ENCODE measurements at places on chromosomes 5 and 9. TPM values are rescaled to one million over a fixed set of nuclear protein-coding genes. Genes with fewer than 3 reads are reported as not detected.
A peak's percentile ranks its signal among the peaks of the same experiment; 100 is the strongest.

DNA sequence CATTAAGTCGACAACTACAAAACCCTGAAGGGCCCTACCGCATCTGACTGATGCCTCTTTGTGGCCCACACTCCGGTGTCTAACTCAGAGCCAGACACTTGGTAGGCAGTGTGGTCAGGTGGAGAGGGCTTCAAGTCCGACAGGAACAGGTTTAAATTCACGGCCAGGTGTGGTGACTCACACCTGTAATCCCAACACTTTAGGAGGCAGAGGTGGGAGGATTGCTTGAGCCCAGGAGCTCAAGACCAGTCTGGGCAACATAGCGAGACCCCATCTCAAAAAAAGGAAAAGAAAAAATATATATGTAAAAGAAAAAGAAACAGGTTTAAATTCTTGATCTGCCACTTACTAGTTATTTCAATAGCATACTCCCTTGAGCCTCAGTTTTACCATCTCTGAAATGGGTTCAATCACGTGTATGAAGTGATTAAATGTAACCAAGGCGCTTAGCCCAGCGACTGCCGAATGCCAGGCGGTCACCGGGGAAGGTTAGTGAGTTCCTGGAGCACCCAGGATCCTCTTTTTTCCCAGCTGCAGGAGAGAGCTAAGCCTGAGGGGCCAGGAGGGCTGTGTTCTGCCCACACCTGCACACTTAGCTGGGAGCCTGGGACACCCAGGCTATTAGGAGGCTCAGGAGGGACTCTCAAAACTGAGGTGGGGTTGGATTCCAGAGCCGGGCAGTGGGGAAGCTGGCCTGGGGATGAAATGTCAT, 943 bp downstream of the CLTB start:
- H3K27ac ChIP-seq = peak overlapping the region; percentile 84
- peaks cover 41% of the 10 kb centered on the region for H3K4me1 ChIP-seq
- no peaks in the 10 kb centered on the region for H3K36me3 ChIP-seq
- peaks cover 2% of the 10 kb centered on the region for H3K27me3 ChIP-seq

DNA sequence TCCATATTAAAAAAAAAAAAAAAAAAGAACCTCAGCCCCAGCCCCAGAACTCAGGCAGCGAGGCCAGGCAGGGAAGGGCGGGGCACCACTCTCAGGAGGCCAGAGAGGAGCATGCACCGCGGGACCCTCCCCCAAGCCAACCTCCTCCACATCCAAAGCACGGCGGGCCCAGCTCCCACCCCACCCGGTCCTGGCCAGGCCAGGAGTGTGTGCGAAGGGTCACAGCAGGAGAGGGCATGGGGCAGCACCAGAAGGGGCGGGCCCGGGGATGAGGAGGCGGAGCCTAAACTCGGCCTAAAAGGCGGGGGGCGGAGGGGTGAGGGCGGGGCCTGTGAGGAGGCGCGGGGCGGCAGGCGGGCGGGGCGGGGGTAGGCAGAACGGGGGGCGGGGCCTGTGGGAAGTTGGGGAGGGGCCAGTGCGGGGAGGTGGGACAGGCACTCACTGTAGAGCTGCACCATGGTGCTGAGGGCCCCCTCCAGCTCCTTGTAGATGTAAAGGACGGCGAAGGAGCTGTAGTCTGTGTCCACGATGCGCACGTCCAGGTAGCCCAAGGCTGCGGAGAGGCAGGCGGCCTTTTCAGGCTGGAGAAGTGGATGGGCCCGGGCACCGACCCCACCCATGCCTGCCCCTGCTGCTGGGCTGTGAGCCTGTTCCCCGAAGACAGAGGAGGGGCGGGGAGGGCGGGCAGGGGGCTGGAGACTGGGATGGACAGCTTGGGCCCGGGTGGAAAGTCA, 1.2 kb downstream of the LCN15 start:
- H3K27me3 ChIP-seq = no peaks in the 10 kb centered on the region
- no peak overlapping the region for H3K4me3 ChIP-seq
- peaks cover 37% of the 10 kb centered on the region for H3K4me1 ChIP-seq
- H3K36me3 ChIP-seq = no peaks in the 10 kb centered on the region
- no peak overlapping the region for H3K27ac ChIP-seq
- DNase-seq = no peak

- H3K4me3 ChIP-seq = no peak overlapping the region
- H3K4me1 ChIP-seq = no peaks in the 10 kb centered on the region
- no peaks in the 10 kb centered on the region for H3K36me3 ChIP-seq
- DNase-seq = no peak
- no peak overlapping the region for H3K27ac ChIP-seq
Measured at GRCh38 chr5:113115061-113115460, 138.5 kb downstream of the DCP2 start.

DNA sequence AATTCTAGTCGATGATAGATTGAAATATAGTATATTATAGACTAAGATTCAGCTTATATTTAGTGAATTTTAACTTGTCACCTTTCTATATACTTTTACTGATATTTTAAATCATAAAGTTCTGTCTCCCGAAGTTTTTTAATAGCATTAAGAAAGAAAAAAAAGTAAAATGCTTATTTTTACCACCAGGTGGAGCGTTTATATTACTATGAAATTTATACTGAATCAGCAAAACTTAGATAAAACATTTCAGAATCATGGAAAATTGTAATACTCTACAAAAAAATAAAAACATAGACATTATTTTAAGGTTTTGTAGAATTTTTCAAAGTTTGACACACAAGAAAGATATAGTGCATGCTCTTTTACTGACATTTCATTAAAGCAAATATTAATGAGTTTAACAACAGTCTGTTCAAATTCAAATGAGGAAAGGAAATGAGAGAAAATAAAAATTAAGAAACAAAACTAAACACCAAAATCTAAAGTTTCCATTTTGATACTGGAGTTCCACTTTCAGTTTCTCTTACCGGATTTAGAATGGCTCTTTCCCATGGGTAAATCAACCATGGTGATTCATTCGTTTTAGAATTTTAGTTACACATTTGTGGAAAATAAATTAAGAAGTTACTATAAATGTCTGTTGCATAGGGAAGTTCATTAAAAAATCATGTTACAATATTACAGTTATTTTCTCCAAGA, 1035.3 kb downstream of the CDH12 start:
- no peaks in the 10 kb centered on the region for H3K36me3 ChIP-seq
- H3K4me3 ChIP-seq = peak overlapping the region; percentile 32
- H3K27me3 ChIP-seq = no peaks in the 10 kb centered on the region
- H3K27ac ChIP-seq = no peak overlapping the region

DNA sequence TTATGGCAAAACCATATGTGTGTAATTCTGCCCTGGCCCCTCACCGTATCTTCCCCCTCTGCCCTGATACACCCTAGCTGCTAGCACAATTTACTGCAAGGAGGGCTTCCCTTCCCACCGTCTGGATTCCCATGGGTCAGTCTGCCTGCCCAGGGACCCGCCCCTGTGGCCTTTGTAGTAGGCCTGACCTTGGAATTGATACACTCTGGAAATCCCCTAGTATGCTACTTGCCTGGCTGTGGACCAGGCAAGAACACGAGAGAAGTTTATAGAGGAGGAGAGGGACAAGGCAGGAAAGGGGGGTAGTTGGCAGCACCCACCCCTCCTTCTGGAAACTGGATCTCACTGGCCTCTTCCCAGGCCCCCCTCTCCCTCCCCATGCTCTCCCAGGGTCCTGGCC, 115.8 kb upstream of the CCL21 start:
- no peak for DNase-seq
- no peaks in the 10 kb centered on the region for H3K36me3 ChIP-seq
- no peaks in the 10 kb centered on the region for H3K4me1 ChIP-seq
- no peak overlapping the region for H3K27ac ChIP-seq

KCNIP1 gene
- polyA plus RNA-seq = not detected

RNF44 gene
- 0.38 TPM for polyA plus RNA-seq
